ENCODE measurements at places on chromosomes 6 and 20.

DNA sequence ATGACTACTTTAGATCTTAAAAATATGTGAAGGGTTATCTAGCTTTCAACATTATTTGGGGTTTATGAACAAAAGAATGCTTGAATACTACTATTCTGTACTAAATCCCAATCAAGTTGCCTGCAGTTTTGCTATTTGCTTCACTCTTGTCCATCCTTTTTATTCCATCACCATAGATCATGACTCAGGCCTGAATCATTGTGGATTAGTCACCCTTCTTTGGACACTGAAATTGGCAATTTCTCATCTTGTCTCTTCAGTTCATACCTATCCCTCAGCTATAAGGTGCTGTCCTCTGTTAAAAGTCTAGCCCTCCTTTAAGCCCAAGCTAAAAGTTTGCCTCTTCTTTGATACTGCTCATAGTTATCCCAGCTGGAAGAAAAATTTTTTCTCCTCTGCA, 199.1 kb downstream of the CENPW start:
- DNase-seq, result no peak

DNA sequence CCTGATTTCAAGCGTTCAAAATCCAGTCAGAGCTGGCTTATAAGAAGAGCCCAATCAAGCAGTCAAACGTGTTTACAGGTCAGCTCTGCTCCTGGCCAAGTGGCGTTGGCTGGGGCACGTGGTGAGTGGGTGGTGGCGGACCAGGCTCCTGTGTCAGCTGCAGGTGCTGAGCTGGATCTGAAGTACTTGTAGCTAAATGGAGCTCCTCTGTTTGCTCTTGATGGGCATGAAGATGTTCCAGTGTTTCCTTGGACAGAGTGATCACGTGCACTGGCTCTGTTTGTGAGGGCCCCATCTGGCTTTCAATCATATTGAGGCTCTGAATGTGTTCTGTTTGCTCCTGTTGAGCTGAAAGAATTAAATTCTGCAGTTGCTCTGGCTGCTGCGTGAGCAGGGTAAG, 10.2 kb upstream of the MICAL1 start:
- no peak for DNase-seq

DNA sequence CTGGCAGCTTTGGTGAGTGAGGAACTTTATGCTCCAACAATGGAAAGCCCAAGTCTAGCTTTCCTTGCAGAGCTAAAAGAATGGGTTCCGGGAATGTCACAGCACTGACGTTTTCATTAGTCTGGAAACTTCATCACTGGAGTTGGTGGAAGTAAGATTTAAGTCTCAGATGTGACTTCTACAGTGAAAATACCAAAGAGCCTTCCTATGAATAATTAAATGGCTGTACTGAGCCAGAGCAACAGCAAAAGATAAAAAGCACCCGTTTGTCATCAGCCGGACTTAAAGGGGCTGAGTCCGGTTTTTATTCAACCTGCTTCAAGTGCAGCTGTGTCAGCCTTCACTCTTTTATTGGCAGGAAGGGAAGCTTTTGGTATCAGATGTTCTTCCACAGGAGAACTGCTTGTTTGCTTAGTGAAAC, 46.5 kb upstream of the SHLD1 start:
- no peak for DNase-seq

DNA sequence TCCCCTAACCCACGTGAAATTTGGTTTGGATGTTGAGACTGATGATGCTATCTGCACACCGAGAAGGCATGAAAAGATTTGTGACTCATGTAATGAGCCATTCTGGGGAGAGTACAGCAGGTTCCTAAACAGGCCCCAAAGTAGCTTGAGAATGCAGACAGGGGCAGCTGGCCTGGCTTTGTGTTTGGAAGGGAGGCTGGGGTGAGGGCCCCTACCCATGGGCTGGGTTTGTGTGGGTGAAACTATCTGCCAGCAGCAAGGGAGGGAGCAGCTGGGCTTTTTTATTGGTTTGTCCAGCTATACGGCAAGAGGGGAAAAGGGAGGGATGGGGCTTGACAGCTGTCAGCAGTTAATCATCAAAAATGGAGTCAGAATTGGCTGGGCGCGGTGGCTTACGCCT, 87.0 kb upstream of the RNF24 start:
- no peak for DNase-seq

GRCh38 chr6:16883414-16883813, 122.2 kb upstream of the ATXN1 start:
- no peak for DNase-seq

DNA sequence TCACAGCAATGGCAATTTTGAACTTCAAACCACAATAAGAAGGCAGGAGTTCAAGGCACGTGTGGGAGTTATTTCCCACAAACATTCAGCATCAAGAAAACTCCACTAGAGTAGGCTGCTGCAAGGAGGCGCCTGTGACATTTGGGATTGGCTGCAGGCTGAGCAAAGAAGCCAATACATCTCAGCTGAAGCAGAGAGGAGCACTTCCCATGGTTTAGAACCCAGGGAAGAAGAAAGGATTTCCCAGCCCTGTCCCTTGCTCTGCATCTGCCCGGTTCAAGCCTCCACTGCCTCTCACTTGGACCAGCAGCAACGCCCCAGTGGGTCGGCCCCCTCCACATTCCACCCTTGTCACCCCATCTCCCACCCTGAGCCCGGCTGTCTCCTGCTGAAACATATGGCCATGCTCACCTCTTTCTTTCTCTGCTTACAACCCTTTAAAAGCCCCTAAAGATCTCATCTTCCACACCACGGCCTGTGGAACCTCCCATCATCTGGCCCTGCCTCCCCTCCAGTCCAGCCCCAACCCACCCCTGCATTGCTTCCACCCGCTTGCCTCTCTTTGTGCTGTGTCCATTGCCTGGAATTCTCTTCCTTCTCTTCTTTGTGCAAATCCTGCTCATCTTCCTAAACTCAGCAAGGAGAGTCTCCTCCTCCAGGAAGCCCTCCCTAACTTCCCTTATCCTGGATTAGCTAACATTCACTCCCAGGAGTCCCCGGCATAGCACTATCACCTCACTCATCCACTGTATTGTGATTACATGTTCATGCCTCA, 128.3 kb downstream of the ANKRD60 start:
- no peak for DNase-seq

DNA sequence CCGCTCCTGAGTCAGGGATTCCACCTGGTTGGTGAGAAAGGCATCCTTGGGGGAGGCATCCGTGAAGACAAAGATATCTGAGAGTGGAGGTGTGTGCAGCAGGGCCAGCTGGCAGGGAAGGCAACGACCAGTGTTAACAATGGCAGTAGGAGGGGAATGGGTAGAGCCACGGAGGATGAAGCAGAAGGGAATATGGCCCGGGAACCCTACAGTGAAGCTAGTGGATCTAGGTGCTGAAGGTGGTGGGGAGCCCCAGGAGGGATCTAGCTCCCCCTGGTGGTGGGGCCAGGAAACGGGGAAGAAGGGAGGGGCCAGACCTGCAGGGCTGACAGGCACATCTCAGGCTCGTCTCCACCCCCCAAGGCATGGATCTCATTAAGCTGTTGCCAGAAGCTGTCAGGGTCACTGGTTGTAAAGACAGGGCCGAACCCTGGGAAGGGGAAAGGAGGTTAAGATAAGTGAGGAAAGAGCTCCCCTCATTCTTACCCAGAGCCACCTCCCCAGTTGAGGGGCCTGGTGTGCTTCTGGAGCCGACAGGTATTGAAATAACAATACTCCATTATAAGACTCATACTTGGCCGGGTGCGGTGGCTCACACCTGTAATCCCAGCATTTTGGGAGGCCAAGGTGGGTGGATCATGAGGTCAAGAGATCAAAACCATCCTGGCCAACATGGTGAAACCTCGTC, 7.3 kb downstream of the VWA7 start:
- DNase-seq, result peak; percentile 72

DNA sequence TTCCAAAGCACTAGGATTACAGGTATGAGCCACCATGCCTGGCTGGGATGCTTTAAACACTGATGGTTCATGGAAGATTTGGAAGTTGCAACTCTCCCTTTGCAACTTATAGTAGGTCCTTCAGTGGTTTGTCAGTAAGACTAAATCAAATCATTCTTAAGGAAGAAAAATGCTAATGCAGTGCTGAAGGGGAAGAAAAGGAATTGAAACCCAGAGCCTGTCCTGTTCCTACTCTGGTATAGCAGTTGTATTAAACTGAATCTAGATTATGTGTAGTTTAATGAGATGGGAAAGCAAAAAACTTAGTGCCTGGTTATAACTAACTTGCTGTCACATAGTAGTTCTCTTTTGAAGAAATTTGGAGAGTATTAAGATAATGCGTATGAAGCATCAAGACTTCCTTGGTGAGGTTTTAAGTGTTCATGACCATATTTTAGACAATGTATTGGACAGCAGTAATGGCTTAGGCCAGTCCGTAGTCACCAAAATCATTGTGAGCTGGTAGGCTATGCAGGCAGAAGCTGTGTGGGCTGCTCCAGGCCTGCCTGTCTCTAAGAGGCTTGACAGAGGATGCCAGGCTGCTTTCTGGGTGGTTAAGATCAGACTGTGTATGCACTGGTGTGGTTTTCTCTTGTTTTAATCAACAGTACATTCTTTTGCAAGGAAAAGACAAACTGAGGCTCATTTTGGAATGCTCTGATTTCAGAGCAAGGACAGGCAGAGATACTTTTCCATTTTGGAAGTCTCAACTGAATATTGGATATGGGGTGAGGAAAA, 14.0 kb downstream of the PAQR8 start:
- no peak for DNase-seq

GRCh38 chr6:151847064-151847463, 39.6 kb downstream of the ESR1 start:
- DNase-seq, result no peak

DNA sequence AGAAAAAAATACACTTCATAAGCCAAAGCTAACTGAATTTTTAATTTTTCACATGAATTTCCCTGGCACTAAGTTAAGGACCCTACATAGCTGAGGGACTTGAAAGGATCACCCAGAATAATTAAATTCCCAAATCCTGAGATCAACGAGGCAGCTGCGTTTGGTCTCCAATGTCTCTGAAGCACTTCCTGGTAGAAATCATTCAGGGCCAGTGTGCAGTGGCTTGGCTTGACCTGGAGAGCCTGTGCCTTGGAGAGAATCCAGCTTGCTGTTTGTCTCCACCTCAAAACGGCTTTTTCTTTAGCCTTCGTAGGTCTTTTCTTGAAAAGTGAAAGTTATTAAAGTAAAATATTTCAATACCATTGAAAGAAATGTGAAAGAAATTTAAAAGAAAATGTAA, 92.4 kb downstream of the SMOC2 start:
- no peak for DNase-seq

DNA sequence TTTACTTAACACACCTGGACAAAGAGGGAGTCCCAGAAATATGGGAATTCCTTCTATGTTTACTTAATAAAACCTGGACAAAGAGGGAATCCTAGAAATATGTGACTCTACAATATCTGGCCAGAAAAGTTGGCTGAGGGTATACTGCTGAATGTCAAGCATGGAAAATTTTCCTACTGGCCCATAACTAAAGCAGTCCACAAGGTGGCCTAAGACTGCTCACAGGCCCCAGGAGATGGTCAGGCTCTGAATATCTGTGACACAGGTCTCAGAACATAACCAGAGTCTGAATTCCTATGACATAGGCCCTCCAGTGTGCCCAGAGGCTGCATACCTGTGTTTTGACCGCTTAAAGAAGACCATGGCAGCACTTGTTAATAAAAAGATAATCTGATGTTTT, 578.2 kb upstream of the NRSN1 start:
- no peak for DNase-seq

GRCh38 chr20:63794614-63795013, 36.5 kb downstream of the ZBTB46 start:
- DNase-seq, result no peak

DNA sequence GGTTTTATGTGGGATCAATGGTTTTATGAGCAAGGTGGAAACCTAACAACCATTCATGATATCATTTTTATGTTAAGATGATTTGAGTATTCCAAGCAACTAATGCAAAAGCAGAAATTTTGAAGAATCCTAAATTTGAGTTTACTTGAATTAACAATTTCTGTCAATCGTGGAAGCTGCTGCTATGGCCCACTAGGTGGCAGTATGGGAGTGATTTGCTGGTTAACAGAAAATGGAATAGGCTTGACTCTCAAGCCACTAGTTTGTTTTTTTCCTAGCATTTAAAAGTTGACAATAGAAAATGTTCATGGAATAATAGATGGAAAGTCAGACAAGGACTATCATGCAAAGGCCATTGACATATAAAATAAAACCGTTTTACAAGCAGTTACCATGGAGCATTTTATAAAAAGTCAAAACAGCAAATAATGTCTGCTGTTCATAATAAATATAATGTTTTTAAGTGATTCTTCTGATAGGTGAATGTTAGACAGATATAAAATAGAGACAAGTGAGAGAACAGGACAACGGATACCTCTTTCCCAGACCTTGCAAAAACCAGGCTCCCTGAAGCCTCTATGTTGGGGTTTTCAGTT, 43.0 kb upstream of the TMEM200A start:
- DNase-seq, result peak; percentile 15

DNA sequence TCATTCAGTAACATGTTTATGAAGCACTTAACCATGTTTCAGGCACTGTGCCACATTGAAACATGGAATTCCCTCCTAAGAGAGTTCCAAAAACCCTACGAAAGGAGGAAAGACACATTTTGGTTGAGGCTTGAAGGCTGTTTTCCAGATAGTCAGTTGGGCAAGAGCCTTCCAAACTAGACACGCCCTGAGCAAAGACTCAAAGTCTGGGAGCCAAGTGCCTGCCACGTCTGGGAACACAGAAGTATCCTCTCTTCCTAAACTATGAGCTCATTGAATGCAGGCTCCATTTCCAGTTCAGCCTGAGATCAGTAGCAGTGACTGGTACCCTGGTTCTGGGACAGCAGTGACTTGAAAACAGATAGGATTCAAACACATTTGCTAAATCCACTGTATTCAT, 74.5 kb upstream of the FAM8A1 start:
- DNase-seq, result no peak

GRCh38 chr6:112180095-112180820, 74.1 kb downstream of the LAMA4 start:
- no peak for DNase-seq

DNA sequence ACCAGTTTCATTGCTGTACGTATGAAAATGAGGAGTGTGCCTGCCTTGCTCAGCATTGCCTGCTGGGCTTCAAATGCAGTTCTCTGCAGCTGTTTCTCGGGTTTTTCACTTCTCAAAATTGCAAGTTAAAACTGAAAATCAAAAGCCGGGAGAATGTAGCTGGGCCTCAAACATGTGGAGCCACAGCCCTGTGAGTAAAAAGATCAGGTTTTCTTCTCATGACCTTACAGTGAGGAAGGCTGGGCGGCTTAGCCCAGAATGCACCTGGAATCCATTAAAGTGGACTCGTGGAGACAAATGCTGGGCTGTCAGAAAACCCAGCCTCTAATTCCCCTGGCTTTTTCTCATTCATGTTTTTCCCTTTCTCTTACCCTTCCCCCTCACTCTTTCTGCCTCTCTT, 34.4 kb downstream of the DSE start:
- no peak for DNase-seq

GRCh38 chr6:53412021-53412715, 63.4 kb upstream of the ELOVL5 start:
- DNase-seq, result no peak

Measured in stimulated activated CD4-positive, alpha-beta T cell treated with anti-CD3 and anti-CD28 coated beads, Interleukin-1b, Interleukin-23, amount 100 ng/mL, for 4 hours (primary cell).